ENCODE measurements at places on chromosomes 3 and 15. TPM values are rescaled to one million over a fixed set of nuclear protein-coding genes. Genes with fewer than 3 reads are reported as not detected.

Gene TRPM1
- total RNA-seq = not detected

Gene STARD5
- 6.7 TPM for total RNA-seq

Gene RLBP1
- not detected for total RNA-seq

Gene LMCD1
- 77.9 TPM for total RNA-seq

DNA sequence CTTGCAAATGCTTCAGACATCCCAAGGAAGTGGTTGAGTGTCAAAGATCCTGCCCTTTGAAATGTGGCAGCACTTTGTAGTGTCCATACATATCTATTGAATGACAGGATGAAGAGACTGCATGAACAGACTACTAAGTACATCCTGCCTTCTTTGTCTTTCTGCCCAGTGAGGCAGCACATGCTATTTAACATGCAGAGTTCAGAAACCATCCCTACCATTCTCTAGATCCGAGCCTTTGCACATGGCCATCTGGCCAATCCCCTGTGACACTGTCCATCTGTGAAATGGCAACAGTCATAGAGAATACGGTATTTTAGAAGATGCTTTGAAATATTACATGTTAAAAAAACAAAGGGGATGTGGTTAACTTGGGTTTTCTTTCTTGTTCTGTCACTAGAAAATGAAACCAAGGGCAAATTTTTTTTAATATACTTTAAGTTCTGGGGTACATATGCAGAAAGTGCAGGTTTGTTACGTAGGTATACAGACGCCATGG, 519.6 kb downstream of the NTRK3 start:
- no peak for DNase-seq

DNA sequence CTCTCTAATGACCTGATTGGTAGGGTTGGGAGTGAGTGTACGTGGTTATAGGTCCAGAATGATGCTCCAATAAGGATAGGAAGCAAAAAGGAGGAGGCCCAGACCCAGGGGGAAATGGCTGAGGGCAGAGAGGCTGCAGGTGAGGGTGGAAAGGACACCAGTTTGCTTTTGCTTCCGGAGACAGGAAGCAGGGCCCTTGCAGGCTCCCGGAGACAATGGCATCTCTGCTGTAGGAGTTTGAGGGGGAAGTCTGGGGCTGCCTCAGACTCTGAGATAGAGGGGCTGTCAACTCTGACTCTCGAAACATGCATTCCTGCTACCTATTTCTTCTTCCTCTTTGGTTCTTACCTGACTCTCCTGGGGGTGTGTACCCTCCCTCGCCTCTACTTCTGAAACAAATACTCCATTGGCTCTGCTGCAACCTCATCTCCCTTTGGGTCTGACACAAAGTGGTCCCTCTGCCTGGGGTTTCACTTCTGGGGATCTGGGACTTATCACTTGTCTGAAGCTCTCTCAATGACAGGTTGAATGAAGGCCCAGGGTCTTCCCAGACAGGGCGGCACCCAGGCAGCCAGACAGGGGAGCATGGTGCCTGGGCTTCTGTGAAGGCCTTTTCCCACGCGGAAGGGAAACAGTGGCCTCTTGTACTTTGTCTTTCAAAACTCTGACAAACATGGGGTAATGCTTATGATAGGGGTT, 61.5 kb downstream of the CHRD start:
- no peak for DNase-seq

GRCh38 chr15:29601811-29602210, 220.5 kb downstream of the TJP1 start:
- no peak for DNase-seq

- DNase-seq = no peak
Measured at GRCh38 chr3:154967090-154967489, 113.0 kb upstream of the MME start.

GRCh38 chr15:66594836-66595235, 29.0 kb upstream of the LCTL start:
- DNase-seq = no peak

GRCh38 chr3:23615068-23615467, 190.7 kb upstream of the UBE2E1 start:
- no peak for DNase-seq

- no peak for DNase-seq
Measured at GRCh38 chr3:167929968-167930367, 165.8 kb downstream of the GOLIM4 start.

- DNase-seq = no peak
Measured at GRCh38 chr3:15300323-15301078, 31.9 kb downstream of the SH3BP5 start.
